ENCODE measurements at places on chromosomes 16 and 17.

DNA sequence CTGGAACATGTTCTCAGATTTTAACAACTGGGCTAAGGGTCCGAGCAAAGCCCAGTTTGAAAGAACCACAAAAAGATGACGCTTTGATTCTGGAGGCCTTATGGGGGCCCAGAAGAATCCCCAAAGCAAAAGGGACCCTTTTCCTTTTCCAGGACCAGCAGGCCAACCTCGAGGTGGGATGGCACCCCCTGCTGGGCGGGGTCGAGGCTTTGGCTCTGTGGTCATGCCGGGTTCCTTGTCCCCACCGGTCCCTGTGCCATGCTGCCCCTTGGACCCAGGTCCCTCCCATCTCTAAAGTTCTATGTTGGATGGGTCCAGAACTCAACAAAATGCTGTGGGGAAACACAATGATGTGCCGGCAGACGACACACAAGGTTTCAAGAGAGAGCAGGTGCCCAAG, 30.9 kb downstream of the TMEM204 start:
- no peak for DNase-seq

- no peak for DNase-seq
Measured at GRCh38 chr16:53984936-53985335, 281.0 kb downstream of the FTO start.

DNA sequence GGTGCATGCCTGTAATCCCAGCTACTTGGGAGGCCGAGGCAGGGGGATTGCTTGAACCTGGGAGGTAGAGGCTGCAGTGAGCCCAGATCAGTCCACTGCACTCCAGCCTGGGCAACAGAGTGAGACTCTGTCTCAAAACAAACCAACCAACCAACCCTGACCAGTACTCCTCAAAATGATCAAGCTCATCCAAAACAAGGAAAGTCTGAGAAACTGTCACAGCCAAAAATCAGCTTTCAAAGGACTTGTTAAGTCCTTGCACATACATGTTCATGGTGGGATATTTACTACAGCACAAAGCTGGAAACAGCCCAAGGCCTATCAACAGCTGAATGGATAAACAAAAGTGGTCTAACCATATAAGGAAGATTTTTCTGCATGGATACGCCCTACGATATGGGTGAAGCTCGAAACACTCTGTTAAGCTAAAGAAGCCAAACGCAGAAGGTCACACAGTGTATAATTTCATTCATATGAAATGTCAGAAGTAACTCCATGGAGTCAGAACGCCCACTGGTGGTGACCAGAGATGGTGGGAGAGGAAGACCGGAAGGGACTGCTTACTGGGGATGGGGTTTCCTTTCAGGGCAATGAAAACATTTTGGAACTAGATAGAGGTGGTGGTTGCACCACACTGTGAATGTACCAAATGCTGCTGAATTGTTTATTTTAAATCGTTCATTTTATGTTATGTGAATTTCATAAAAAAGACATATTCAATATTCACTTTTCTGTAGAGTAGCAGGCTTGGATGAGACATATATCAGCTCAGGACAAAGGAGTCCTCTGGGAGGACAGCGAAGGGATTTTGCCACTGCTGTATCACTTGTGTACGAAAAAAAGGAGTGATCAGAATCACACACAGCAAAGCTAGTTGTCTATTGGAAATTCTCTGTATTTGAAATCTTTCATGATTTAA, 17.7 kb downstream of the CCL17 start:
- no peak for DNase-seq

DNA sequence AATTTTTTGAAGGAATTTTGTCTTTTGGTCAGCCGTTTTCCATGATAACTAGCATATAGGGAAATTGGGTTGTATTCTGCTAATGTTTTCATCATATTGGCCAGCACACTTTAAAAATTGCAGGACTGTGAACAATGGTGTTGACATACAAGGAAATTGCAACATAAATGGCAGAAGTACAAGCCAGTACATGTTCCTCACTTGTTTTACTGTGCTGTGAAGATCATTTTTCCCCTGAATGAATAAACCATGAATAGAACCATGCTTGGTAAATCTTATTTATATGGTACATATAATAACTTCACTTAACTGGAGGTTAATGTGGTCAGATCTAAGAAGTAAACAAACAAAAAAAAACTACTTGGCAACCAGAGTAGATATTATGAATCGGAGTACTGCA, 22.8 kb downstream of the OMG start:
- no peak for DNase-seq

GRCh38 chr17:304461-304860, 48.1 kb downstream of the RPH3AL start:
- DNase-seq: no peak

Data from stimulated activated CD4-positive, alpha-beta T cell treated with anti-CD3 and anti-CD28 coated beads, Interleukin-4, amount 100 ng/mL, for 48 hours (primary cell).